ENCODE measurements at places on chromosomes 6 and 20.

DNA sequence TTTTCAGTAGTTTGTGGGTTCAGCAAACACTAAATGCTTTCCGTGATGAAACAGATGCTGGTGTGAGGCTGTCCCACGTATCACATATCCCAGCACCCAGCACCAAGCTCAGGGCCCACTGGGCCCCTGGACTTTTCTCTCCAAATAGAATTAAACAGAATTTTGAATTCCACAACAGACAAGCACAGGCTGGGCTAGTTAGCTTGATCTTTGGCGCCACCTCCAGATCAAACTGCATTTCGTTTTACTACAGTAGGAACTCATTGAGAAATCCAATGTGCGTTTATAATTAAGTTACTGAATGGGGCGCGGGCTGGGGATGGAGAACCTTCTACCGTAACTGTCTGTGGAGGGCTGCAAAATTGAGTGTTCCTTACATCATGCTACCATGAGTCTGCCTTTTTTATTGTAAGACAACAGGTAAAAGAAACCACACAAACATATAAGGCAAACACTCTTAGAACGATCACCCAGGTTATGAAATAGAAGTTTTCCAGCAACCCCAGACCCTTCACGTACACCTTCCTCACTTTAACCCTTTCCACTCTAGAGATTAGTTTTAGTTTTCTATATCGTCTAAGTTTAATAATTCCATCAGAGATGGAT is 107.8 kb downstream of the ZFP64 start:
- DNase-seq, result no peak

- no peak for DNase-seq
Observed at GRCh38 chr20:57071283-57071731, 195.1 kb downstream of the BMP7 start.

DNA sequence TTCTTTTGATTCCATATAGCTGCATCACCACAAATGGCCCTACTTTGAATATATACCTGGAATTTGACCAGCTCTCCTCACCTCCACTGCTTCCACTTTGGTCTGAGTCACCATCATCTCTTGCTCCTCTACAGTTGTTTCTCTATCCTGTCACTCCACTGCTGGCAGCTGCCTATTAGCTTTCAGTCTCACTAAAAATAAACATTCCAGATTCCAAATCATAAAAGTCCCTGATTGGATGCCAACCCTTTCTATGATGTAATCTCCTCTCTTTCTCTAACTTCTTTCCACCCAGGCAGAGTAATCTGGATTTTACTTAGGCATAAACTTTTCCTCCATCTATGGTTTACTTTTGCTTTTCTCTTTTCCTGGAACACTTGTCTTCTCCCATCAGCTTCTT is 49.1 kb downstream of the RFPL4B start:
- DNase-seq, result no peak

DNA sequence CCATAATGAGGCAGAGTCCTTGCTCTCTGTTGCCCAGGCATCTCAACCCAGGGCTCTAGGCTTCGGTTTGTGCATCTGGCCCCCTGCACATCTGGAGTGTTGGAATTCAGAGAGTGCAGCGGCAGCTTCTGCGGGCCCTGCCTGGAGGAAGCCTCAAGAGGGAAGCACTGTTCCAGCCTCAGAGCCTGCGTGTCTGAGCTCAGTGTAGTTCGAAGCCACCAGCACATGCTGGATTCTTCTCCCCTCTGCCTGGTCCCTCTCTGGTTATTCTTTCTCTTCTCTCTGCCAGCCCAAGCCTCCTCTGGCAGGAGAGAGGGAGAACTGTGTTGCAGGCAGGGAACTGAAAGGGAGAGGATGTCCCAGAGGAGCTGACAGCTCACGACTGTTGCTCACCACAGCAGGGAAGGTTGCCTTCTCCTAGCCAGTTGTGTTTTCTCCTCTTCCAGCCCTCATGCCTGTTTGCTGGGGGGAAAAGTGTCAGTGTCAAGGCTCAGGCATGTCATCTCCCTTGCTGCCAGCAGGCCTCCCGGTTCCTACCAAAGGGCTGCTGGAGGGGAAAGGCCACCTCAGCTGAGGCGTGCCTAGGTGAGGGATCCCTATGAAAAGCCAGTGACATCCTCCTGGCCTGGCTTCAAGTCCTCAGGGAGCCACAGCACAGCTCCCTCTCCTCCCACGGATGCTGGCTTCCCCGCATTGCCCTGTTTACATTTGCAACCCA is 126.0 kb upstream of the LRFN2 start:
- no peak for DNase-seq

DNA sequence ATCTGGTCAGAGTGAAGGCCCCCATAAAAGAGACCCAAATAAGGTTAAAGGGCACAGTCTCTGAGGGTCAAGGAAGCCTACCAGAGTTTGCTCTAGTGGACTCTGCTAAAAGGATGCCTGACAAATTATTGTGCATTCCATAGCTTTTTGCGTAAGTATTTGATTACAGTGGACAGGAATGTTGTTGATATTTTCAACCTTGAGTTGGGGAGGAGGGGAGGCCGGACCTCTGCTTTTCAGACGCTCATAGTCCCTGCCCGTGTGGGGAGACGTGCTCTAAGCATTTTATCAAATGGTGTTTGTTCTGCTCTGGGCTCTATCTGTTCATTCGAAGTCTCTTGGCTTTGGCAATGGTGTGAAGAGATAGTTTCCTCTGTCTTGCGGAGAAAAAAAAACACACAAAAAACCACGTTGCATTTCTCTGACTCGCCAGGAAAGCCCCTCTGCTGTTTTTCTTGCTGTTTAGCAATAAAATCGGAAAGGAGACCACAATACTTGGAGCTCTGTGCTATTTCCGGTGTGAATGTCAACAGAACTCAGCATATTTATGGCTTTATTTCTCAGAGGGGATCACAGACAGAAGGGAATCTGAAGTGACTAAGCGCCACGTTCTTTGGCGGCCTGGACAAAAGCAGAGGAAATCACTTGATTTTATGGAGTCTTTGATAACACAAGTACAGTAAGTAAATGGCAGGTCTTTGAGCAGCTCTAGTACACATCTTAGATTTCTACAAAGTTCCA is 159.8 kb downstream of the ZFP64 start:
- no peak for DNase-seq

- no peak for DNase-seq
Observed at GRCh38 chr20:17533396-17533795, 2.2 kb upstream of the BFSP1 start.
